ENCODE measurements at places on chromosomes 1 and 21.

- no peak for DNase-seq
Measured at GRCh38 chr1:83113652-83114051, 885.3 kb downstream of the TTLL7 start.

DNA sequence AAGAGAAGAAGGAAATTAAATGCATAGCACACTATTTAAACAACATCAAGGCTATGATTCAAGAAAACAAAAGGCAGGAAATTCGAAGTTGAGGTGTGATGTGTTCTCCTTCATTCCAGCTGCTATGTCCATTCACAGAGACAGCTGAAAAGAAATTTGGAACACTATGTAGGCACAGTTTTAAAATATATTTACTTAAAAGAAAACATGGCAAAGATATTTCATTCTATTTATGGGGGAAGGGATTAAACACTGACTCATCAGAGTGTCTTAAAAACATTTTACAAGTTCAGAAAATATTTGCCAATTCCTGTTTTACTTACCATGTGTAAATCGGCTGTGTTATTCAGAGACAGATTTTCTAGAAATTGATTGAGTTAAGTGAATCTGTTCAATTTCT, 39.4 kb upstream of the NGF start:
- DNase-seq: no peak

DNA sequence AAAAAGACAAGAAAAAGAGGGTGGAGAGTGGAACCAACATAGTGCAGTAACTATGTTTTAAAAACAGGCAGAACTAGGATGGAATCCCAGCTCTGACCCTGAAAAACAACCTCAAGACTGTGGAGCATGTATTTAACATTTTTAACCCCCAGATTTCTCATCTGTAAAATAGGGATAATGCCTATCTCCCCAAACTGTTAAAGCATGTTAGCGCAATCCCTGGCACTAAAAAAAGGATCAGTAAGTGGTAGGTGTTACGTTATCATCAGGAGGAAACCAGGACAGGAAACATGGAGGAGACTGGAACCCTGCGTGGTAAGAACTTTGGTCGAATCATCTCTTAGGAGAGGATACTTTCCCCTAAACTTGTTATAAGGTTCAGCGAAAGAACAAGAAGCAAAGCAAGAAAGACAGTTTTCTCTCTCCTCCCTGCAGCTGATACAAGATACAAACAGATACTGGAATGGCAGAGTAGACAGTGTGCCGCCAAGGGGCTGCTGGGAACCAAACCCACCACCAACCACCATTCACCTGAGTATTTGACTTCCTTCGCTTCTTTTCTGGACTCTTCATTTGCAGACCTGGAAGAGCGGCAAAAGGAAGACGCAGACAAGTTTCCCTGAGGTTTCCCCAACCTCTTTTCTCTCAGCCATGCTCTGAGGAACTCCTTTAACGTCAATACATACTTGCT, 991 bp downstream of the PYGO2 start:
- DNase-seq: no peak

DNA sequence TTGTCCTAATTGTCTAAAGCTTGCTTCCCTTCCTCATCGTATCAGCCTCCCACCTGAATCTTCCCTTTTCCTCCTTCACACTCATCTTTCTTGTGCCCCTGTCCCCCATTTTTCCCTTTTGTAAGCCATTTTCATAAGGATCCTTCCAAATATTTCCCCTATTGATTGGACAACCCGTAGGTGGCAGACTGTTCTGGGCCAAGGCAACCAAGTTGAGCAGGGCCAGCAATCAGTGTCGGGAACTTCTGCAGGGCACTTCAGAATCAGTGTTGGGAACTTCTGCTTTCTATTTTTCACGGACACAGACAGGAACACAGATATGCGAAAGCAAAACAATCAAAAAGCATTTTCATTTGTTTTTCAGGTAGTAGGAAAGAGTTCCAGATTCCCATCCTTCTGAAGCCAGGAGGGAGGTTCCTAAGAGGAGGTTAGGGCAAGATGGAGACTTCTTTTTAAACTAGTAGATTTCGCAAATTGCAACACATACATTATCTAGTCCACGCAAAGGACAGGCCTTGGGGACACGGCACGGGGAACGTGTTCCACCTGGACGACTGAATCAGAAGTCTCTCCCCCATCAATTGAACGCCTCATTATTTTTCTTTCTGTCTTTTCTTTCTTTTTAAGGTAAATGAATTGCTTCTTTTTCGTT, 691 bp upstream of the MPZL1 start:
- DNase-seq: peak; percentile 59

- DNase-seq: peak; percentile 45
Measured at GRCh38 chr1:247639381-247639981, 34.1 kb downstream of the OR2G3 start.

GRCh38 chr1:243933495-243933894, 83.5 kb upstream of the AKT3 start:
- DNase-seq: no peak

DNA sequence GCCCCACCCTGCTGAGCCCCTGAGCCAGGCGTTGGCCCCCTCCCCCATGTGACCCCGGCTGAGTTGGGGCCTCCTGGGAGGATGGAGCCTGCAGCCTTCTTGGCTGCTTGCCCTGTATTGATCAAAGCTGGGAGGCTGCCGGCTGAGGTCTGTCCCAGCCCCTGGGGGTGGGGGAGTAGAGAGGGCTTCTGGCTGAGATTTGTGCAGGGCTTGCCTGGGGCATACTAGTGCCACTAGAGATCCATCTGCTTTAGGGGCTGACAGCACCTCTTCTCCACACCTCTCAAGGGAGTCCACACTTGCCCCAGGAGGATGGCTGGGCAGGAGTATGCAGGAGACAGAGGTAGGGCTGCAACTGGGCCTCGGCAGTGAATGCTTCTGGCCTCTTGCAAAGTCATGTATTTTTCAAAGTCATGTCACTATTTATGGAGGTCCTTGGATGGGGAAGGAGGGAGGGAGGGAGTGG, 53.6 kb upstream of the SSBP3 start:
- DNase-seq: no peak

DNA sequence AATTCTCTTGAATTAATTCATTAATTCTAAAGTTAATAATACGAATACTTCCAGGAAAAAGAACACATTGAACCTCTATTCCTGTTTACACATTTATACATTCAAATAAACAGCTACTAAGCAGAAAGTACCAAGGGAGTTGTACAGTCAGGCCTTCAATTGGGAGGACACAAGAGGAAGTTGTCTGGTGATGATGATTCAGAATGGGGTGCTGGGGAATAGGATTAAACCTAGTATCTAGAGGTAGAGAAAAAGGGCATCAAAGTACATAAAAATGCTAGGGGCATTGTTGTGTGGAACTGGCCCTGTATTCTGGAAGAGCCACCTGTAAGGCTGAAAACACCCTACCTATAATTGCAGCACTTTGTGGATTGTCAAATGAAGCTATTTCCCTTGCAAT, 71.7 kb upstream of the MROH9 start:
- no peak for DNase-seq

DNA sequence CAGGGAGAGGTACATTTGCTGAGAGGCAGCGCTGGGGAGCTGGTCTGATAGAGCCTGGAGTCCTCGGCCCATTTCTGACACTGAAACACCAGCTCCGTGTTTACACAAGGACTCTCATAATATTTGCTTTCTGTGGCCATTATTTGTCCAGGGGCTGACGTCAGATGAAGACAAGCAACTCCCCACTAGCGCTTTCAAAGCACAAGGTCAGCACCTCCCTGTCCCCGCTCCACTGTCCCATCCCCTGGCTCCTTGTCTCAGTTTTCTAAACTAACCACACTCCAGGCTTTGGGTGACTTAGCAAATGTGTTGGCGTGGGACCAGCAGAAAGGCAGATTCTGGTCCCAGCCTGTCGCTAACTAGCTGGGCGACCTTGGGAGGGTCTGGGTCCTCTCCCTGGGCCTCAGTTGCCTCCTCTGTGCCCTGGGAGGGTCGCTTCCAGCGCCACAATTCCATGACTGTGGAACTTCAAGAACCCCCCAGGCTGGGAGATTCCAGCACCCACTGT, 37.4 kb upstream of the ZBTB40 start:
- DNase-seq: no peak

DNA sequence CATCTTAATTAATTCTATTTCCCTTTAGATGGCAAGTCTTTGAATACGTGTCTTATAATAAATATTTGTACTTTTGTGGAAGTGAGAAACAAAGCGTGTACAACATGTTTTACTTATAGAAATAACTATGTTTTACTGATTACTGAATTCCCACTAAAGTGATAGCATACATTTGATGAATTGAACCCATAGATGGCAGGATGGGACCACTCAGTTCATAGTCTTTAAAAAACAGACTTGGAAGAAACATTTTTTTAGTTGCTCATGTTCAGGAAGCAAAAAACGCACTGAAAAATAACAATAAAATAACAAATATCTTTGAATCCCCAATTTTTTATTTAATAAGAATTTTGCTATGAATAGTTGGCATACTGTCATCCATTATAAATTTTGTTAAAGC, 507.1 kb upstream of the ZRANB2 start:
- DNase-seq: peak; percentile 49

- DNase-seq: no peak
Measured at GRCh38 chr1:174075245-174075692, 53.1 kb upstream of the RC3H1 start.

DNA sequence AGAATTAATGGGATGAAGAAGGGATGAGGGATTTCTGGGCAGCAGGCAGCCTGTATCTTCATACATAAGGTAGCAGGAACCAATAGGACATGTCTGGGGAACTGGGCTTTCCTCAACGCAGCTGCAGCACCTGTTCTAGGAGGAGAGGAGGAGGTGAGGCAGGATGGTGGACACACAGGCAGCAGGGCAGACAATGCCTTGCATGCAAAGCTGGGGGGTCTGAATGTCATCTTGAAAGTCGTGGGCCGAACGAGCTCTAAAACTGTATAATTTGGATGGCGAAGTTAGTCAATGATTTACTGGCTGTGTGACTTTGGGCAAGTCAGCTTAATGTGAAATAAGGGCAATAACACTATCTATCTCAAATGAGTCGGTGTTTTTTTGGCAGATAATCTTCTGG, 124.4 kb downstream of the BEND5 start:
- DNase-seq: no peak

GRCh38 chr1:36773827-36774541, 260.3 kb downstream of the GRIK3 start:
- no peak for DNase-seq

- DNase-seq: no peak
Measured at GRCh38 chr21:38810034-38810825, 4.5 kb downstream of the ETS2 start.

DNA sequence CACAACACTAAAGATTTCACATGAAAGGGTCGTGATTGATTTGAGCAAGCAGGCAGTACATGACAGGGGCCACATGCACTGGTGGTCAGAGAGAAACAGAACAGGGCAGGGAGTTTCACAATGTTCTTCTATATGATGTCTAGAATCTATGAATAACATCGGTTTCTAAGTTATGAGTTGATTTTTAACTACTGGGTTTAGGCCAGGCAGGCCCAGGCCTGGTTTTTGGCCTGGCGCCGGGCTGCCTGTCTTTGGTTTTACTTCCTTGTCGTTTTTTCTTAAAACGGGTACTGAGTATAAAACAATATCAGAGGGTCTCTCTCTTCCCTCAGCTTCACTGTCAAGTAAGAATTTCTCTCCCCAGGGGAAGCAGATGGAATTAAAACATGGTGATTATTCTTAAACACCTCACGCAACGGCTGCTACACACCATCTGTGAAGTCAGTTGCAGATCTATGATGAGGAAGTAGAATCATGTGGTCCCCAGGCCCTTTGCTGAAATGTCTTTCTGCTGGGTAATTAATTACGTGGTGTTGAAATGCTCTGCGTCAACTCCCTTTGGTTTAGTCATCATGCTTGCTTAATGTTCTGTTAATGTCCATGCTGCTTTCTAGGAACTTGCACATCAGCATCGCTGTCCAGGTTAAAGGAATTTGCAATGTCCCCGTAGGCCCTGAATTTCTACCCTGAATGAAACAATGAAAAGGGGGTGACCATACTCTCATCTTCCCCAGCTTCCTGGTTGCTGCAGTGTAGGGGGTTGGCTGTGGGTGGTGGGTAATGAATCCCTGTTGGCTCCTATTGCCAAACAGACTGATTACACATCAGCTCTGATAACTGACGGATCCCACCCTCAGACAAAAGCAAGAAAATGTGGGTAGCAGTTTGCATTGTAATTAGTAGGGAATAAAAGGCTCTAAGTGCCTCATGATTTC, 70.3 kb downstream of the SERINC2 start:
- peak; percentile 3 for DNase-seq

GRCh38 chr1:34926894-34927293, 2.6 kb downstream of the DLGAP3 start:
- DNase-seq: no peak

GRCh38 chr1:239186487-239186886, 199.9 kb upstream of the CHRM3 start:
- DNase-seq: no peak

GRCh38 chr1:80624682-80625081, 1176.1 kb upstream of the ADGRL2 start:
- no peak for DNase-seq

DNA sequence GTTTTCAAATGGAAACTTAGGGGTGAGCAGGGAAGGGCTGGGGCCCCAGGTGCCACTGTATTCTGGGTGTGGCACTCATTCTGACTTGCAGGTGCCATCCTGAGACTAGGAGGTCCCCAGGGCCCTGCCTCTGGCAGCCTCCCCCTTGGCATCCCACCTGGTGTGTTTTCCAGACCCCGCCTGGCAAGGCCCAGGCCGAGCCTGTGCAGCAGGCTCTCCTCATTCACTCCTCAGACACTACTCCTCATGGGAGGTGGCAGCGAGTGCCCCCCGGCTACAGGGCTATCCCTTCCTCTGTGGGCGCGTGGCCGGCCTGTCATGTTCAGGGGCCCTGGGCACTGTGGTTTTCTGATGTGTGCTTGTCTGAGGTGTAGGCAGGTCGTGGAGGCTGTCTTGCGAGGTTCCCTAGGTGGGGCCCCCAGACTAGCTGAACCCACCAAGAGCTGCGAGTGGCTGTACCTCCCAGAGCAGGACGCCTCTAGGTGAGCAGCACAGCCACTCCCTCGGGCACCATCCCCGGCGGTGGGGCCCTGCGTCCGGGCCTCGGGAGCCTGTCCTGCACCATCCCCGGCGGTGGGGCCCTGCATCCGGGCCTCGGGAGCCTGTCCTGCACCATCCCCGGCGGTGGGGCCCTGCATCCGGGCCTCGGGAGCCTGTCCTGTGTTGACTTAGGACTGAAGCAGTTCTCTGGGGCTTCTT, 13.2 kb downstream of the SLX9 start:
- DNase-seq: no peak

- no peak for DNase-seq
Measured at GRCh38 chr1:100930494-100930893, 34.6 kb downstream of the SLC30A7 start.

DNA sequence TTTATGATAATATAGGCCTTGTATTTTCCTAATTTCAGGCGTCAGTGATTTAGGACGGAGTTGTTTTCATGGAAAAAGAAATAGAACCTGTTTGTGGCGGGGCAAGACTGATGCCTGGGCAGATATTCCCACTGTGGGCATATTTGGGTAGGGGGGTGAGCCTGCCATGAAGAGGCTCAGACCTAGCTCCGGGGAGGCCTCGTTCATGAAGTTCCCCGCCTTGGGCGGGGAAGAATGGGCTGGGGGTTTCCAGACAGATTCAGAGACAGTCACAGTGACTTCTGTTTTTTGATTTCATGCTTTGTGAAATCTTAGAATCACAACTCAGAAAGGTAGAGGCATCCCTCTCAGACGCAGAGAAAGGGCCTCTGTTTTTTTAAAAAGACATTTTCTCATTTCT, 36.1 kb downstream of the RUNX3 start:
- no peak for DNase-seq
